ENCODE measurements at places on chromosomes 16 and 17.

DNA sequence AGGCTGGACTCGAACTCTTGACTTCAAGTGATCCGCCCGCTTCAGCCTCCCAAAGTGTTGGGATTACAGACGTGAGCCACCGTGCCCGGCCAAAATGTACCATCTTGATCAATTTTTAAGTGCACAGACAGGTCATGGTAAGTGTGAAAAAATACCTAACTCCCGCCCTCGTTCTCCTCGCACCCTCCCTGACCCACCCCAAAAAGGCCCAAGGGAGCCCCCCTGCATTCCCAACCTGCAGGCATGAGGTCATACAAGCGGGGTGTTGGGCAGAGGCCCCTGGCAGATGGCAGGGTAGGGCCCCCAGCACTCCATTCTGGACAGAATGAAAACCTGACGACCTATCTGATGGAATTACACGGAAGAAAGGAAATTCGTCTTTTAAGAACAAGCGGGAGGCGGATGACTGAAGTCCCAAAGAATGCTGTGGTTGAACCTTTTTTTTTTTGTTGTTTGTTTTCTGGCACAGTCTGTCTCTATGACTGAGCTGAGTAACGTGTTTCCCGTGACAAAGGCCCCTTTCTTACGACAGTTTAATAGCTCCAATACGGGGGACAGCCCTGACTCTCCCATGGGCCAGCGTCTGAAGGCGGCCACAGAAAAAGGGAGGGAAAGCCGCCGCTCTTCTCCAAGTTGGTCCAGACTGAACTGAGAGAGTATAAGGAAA, 376.4 kb downstream of the SLC39A11 start:
- DNase-seq, result no peak

DNA sequence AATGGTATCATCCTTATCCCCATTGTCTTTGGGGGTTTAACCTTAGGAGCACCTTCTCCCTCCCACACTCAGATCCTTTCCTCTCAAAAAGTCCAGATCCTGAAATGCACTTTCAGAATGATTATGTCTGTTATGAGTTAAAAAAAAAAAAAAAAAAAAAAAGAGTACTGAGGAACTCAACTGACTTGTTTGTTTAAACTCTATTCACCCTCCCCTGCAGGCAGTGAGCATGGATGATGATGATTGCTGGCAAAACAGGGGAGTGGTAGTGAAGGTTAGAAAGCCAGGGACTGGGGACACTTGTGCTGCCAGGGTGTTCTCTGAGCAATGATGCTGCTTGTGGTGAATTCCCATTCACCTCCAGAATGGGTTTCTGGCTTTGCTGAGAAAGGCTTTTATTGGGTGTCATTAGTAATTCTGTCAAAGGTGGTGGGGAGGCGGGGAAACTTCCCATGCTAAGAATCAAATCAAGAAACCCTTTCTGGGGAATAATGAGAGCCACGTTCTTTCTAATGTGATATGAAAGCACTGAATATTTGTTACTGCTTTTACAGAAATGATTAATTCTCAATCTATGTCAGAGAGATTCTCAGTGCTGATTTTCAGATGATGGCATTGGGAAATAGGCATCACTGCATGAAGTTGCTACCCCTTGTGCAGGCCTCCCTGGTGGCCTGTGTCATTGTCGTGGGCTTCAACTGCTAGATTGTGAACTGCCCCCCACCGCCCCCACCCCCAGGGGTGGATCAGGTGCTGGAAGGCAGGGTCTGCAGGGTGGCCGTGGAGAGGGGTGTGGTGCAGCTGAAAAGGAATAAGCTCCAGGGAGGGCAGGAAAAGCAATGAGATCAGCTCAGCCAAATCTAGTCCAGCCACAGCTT, 14.1 kb downstream of the CCL4 start:
- DNase-seq, result no peak

DNA sequence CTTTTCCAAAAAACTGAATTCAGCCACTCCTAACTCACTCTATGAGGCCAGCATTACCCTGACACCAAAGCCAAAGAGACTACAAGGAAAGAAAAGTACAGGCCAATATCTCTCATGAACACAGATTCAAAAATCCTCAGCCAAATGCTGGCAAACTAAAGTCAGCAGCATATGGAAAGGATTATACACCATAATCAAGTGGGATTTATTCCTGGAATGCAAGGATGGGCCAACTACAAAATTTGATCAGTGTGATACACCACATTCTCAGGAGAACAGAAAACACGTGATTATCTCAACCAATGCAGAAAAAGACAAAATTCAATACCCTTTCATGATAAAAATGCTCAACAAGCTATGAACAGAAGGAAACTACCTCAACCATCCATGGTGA, 7.7 kb upstream of the AATK start:
- no peak for DNase-seq

GRCh38 chr17:78917451-78918275, 7.5 kb downstream of the TIMP2 start:
- DNase-seq, result peak; percentile 59

GRCh38 chr17:51611585-51611984, 351.2 kb downstream of the UTP18 start:
- DNase-seq, result no peak

DNA sequence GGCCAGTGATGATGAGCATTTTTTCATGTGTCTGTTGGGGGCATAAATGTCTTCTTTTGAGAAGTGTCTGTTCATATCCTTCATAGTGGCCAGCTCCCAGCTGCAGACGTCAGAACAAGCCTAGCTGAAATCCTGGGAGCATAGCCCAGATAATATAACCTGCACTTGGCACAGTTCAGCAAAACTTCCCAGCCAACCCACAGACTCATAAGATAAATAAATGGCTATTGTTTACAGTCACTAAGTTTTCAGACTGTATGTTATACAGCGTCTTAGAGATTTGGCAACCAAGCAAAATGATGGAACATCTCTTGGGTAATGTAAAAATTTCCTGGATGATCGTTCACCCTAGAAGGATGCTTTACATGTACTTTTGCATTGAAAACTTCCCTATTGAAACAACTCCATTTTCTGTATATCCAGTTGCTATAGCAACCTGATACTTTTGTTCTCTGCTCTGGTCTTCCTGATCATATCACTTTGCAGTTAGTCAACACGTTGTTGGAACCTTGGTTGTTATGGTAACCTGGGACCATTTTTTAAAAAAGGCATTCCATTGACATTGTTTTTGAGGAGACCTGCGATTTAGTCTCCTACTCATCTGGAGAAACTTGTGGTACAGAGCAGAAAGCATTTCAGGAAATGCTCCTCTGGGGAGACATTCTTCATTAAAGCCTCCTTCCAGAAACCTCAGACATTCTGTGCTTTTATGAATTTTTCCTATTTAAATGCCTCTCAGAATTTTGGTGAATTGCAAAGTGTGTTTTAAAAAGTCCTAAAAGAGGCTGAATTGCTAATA, 378.7 kb downstream of the HS3ST4 start:
- DNase-seq, result no peak

- DNase-seq, result no peak
Observed at GRCh38 chr17:78716814-78717393, 65.2 kb downstream of the CYTH1 start.

GRCh38 chr17:31798205-31798724, 60.8 kb downstream of the COPRS start:
- DNase-seq, result no peak

DNA sequence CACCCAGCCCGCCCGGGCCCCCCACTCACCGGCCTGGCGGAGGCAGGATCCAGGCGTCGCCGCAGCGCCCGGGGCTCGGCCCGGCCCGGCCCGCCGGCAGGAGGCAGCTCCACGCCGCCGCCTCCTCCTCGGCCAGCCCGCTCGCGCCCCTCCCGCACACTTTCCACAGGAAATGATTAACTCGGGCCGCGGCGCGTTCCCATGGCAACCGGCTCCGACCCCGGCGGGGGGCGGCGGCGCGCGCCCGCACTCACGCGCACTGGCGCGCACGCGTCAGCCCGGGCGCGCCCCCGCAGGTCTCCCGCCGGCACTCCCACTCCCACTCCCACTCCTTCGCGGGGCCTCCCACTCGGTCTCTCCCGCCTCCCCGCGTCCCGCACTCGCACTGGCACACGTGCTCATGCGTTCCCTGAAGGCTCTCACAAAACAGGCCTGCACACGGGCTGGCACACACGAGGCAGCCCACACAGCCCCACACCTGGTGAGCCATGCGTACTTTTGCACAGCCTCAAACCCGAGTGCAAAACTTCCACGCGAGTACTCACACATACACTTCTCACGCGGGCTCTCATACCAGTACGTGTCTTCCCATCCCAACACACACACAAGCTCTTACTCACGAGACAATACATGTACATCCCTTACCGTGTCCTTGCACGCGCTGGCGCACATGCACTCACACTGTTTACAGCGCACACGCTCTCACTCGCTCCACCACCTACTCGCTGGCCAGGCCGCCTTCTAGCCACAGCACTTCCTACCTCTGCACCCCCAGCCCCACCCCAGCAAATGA, at the start of gene KIFC3:
KIFC3 (minus strand) TSS at position 151 of the 793 bp plus-strand sequence. CDS start 4,248 bp downstream, outside the sequence.
- peak; percentile 83 for DNase-seq

- DNase-seq, result no peak
Observed at GRCh38 chr17:14986127-14986526, 279.0 kb downstream of the PMP22 start.

GRCh38 chr17:58250344-58251011, 12.1 kb downstream of the LPO start:
- no peak for DNase-seq

GRCh38 chr16:58970775-58971174, 236.7 kb upstream of the GOT2 start:
- DNase-seq, result no peak

DNA sequence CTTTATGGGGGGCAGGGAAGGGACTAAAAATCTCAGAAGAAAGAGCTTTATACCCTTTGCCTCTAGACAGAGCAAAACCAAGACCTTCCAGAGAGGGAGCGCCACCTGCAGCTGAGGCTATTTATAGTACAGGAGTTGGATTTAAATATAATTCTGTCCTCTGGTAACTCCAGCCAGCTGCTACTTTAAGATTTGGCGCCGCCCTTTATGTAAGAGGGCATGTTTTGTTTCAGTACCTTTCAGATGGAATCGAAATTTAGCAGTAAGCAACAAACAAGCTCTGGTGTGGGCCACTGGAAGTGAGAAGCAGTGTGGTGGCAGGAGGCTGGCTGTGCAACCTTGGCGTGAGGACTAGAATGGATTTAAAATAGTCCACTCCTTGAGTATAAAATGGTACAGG, 5.2 kb upstream of the GUCY2D start:
- DNase-seq, result peak; percentile 76

GRCh38 chr16:87541147-87541871, 48.5 kb upstream of the ZCCHC14 start:
- no peak for DNase-seq

- DNase-seq, result no peak
Observed at GRCh38 chr16:57723170-57723569, 12.4 kb upstream of the KATNB1 start.

GRCh38 chr17:77233635-77234334, 93.0 kb downstream of the SEC14L1 start:
- peak; percentile 72 for DNase-seq

GRCh38 chr16:27330542-27330941, 16.8 kb downstream of the IL4R start:
- DNase-seq, result no peak

- no peak for DNase-seq
Observed at GRCh38 chr17:56581635-56582627, 11.6 kb upstream of the NOG start.

All from hematopoietic multipotent progenitor cell treated with erythropoietin and hydrocortisone succinate and interleukin-3 and kit ligand, for 4 days (in vitro differentiated cells).